ENCODE measurements at places on chromosomes 12 and 14.

- no peak for DNase-seq
Observed at GRCh38 chr12:132124766-132125425, 19.2 kb downstream of the DDX51 start.

GRCh38 chr14:96754845-96755184 is 42.4 kb upstream of the VRK1 start:
- DNase-seq, result no peak

DNA sequence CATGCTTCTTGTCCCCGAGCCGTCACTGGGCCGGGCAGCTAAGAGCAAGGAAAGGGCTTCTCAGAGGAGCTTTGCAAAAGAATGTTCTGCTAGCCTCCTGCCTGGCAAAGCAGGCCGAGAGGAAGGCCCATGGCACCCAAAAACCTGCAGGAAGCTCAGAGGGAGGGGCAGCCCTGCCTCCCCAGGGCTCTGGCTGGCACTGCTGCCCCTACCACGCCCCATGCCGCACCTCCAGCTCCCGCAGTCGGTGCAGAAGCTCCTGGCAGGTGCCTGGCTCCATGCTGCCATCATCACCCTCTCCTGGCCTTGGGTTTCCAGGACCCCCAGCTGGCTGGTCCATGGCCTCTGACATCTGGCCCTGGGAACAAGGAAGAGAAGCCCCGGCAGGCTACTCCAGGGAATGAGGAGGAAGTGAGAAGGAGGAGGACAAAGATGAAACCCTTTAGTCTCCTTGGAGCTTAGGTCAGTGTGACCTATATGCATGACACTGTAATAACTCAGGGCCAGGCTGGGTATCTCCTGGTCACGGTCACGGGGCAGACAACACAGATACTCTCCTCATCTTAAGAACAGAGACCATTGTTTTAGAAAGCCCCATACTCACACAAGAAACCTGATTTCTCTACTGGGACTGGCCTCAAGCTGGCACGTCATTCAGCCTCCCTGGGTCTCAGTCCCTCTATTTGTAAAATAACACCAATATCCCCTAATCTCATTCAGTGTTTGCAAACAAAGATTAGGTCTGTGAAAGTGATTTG is 24.3 kb downstream of the NCKAP5L start:
- no peak for DNase-seq

- DNase-seq, result no peak
Observed at GRCh38 chr12:96502477-96502876, 13.1 kb downstream of the CFAP54 start.

GRCh38 chr12:38328306-38328895 is 11.8 kb downstream of the ALG10B start:
- DNase-seq, result no peak

GRCh38 chr12:104519190-104520019 is 62.7 kb downstream of the CHST11 start:
- no peak for DNase-seq

GRCh38 chr14:92414690-92415445 is 91.9 kb downstream of the SLC24A4 start:
- DNase-seq, result no peak

DNA sequence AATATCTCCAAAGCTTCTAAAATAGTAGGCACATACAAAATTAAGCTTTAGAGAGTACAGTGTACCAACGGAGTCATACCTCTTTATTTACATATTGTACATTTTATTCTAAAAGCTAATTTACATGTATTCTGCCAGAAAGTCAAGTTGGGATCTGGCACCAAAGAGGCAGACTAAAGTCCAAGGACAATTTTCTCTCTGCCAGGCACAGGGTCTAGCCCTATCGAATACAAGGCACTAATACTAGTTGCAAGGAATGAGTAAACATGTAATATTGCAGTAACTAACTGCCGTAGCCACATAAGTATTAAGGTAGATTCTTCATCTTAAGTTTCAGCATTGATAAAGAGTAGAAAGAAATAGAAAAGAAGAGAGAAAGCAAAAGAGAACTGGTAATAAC is 93.9 kb downstream of the RPS6KA5 start:
- DNase-seq, result no peak

DNA sequence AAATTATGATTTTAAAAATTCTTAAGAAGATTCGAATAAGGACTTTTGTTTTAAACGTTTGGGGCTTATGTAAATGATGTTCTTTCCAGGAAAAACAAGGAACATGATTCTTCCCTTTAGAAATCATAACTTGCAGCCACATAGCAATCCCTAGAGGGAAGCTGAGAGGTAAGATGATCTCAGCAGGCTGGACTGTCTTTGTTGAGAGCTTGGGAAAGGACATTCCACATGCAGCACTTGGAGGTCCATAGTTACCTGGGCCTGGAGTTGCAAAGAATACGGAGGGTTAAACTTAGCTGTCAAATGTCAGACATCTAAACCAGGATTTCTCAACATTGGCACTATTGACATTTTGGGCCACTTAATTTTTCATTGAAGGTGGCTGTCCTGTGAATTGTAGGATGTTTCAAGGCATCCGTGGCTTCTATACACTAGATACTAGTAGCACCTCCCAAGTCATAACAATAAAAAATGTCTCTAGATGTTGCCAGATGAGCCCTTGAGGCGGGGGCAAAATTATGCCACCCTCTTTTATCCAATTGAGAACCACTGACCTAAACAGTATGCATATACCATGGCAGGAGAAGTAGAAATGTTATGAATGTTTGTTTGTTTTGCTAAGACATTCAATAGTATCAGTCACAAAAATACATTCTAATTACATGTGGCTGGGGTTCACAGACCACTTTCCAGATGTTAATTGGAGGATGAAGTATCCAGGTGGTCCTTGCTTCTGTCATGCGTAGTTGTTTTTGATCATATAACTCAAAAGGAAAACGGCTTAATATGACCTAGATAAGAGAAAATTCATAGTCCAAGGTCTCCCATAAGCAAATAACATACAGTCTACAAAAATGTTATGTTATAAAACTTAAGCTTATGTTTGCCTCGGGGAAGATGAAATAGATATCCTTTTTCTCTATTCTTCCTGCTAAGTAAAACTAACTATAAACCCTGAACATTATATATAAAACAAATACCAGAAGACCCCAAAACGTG is 30.5 kb downstream of the TTC6 start:
- DNase-seq, result no peak

DNA sequence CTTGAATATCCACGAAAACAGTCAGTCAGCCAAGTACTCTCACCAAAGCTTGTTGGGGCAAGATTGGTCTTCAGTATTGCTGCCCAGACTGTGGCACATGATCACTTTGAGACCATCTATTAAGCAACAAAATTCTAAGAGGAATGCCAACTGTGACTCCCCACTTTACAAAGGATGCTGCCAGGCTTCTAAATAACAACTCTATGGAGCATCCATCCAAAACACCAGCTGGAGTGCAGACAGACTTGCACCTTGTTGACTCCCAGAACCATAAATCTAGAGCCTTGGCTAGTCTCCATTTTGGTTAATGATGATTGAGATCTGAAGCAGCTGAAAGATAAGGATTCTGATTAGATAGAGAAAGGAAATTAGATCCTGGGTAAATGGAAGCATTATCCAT is 132.8 kb downstream of the DIO2 start:
- peak; percentile 9 for DNase-seq

DNA sequence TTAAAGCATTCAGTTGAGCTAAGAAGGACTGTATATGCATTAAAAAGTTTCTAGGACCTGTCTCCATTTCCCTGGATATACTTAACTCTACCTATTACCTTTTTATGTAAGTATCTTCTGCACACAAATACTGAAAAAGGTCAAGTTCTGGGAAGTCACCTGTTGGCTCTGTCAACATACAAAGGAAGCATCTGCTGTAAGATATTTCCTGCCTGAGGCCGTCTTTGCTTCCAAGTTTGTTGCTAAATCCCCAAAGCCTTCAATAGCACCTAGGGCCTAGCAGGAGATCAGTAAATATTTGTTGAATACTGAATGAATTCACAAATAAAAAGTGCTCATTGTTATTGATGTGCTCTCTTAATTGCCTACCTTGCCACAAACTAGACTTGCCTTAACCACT is 188.4 kb downstream of the DUSP6 start:
- DNase-seq, result no peak

- DNase-seq, result no peak
Observed at GRCh38 chr12:22518060-22518719, 26.2 kb downstream of the C2CD5 start.

DNA sequence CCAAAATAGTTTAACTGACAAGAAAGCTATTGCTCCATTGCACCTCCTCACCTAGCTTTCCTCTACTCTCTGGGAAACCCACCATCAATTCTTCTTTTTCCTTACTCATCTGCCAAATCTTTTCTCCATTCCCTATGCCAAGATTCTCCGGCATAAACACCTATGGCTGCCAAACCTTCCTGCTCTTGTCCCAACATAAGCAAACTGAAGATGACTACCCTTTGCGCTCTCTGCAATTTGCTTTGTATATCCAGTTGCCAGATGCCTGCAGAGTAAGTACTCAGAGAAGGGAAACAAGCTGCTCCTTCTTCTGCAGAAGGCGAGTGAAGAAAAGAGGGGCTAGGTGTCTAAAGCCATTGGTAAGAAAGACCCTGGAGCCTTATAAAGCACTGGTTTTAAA is 11.5 kb downstream of the PTGER2 start:
- DNase-seq, result no peak

- peak; percentile 69 for DNase-seq
Observed at GRCh38 chr12:50220363-50220995, 53.3 kb upstream of the CERS5 start.

DNA sequence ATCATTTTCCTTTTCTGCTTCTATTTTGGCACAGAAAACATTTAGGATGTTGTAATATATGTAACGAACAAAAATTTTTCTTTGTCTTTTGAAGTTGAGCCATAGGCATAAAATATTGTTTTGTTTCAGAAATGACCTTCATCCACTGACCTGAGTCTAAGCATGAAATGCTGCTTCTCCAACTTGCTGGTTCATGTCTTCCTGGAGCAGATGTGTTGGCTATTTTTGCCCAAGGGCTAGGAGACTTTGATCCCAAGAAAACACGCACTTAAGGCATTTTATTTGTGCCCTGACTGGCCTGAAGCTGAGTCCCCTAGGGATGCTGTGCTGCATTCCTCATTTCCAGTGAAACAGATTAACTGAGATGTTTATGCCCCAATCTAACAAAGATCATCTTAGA is 27.2 kb upstream of the ALG10B start:
- no peak for DNase-seq

DNA sequence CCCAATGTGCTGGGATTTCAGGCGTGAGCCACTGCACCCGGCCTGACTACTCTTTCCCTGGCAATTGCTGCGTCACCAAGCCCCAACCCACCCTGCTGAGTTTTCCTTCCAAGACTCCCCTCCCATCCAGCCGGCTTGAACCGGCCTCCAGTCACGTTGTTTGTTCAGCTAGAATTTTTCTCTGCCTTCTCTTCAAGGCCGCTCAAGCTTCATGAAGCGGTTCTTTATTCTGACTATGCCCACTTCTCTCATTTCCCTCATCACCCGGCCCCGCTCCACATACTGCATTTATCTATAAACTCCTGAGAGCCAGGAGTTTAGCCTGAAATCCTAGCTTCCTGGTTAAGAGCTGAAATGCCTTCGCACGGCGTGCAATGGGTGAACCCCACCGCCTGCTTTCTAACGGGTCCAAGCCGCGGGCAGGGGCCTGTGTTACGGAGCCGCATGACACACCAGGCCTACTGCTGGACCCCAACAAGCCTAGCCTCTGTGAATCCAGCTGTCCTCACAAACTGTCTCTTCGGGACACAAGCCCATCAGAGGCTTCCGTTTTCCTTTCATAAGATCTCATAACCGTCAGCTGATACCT is 999 bp upstream of the DCAF4 start:
- peak; percentile 29 for DNase-seq

DNA sequence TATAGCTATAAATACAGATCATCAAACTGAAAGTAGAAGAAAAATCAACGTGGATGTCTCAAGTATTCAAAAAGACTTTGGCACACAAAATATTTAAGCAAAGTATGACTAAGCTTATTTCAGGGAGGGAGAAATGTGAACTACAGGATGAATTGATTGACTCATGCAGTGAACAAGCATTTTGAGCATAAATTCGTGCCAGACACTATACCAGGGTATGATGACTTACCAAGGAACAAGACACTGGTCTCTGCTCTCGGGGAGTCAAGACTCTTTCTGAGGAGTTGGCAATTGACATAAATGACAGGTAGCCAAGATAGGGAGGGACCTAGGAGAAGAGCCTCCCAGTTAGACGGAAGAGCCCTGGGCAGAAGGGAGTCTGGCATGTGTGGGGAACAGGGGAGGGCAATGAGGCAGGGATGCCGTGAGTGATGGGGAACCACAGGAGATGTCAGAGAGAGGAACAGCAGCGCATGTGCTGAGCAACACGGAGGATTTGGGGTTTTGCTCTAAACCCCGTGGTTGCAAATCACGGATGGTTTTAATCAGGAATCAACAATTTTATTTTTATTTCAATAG is 115.2 kb downstream of the TMEM132D start:
- DNase-seq, result no peak
